ENCODE measurements at places on chromosomes 16 and 17.

- DNase-seq, result no peak
- H3K4me3 ChIP-seq, result no peak overlapping the region
- H3K27ac ChIP-seq, result no peak overlapping the region
Measured at GRCh38 chr17:42201458-42201772, 7.1 kb upstream of the GHDC start.

DNA sequence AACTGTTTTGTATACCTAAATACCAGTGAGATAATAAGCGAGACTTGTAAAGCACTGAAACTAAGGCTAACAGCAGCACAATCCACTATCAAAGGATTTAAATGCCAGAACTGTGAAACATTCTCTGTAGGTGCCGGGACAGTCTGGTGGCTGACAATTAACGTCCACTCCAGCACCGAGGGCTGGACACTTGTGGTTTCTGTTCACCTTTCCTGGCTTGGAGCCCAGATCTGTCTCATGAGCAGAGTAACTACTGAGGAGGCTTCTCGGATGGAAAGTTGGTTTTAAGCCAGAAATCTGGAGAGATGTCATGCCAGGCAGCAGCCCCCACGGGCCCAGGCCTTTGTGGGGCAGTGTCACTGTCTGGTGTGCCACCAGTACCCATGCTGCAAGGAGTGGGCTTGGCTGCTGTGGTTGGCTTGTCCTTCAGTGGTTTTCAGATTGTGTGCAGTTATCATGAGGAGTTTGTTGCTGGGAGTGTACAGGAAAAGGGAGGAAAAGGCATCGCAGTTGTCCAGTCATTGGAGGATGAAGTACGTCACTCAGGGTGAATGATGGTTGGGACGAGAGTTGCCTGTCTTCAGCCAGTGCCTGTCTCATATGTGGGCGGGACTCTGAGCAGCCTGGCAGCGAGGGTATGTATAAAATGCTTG, 35.5 kb downstream of the UBN1 start:
- no peaks in the 10 kb centered on the region for H3K4me1 ChIP-seq
- H3K36me3 ChIP-seq, result peaks cover 54% of the 10 kb centered on the region
- no peak overlapping the region for H3K4me3 ChIP-seq
- no peaks in the 10 kb centered on the region for H3K27me3 ChIP-seq
- DNase-seq, result no peak
- H3K27ac ChIP-seq, result no peak overlapping the region

DNA sequence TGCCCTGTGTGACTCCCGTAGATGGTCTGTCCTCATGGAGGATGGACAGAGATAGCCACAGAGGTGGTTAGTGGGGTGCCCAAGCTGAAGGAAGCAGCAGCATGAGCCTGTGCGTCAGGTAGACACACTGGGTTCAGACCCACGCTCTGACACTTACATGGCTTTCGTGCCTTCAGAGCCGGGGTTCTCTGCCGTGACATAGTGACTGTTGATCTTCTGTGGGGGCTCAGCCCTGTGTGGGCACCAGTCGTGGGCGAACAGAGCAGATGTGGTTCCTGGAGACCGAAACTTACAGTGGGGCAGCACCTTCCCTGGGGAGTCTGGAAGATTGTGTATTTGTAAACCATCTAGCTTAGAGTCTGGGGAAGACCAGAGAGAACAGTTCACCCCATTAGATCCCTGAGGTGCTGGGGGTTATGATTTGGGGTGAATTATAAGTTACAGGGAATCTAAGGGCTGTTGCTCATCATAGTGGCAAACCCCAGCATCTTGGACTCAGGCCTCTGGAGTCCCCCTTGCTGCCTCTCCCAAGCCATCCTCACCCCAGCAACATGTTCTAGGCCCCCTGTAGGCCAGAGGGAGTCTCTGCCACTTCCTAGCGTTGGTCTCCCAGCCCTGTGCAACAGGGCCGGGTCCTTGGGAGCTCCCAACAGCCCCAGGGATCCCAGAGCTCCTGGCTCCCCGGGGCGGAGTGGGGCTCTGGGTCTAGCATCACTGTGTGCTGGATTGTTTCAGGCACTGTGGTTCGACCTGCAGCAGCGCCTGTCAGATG, 28.6 kb downstream of the NECAB2 start:
- no peaks in the 10 kb centered on the region for H3K27me3 ChIP-seq
- no peaks in the 10 kb centered on the region for H3K36me3 ChIP-seq
- DNase-seq, result no peak
- no peaks in the 10 kb centered on the region for H3K4me1 ChIP-seq
- H3K4me3 ChIP-seq, result no peak overlapping the region

- peaks cover 78% of the 10 kb centered on the region for H3K4me1 ChIP-seq
- no peaks in the 10 kb centered on the region for H3K27me3 ChIP-seq
Measured at GRCh38 chr16:27317320-27317719, 3.5 kb downstream of the IL4R start.

- DNase-seq, result no peak
- no peaks in the 10 kb centered on the region for H3K4me1 ChIP-seq
- H3K27ac ChIP-seq, result no peak overlapping the region
- no peak overlapping the region for H3K4me3 ChIP-seq
- H3K27me3 ChIP-seq, result no peaks in the 10 kb centered on the region
- no peaks in the 10 kb centered on the region for H3K36me3 ChIP-seq
Measured at GRCh38 chr17:41012326-41013120, 3.6 kb upstream of the KRTAP3-1 start.

GRCh38 chr16:47970291-47970931, 185.4 kb downstream of the ABCC12 start:
- H3K4me3 ChIP-seq, result no peak overlapping the region
- no peak for DNase-seq
- no peaks in the 10 kb centered on the region for H3K36me3 ChIP-seq
- H3K27me3 ChIP-seq, result no peaks in the 10 kb centered on the region
- H3K4me1 ChIP-seq, result no peaks in the 10 kb centered on the region
- H3K27ac ChIP-seq, result no peak overlapping the region

DNA sequence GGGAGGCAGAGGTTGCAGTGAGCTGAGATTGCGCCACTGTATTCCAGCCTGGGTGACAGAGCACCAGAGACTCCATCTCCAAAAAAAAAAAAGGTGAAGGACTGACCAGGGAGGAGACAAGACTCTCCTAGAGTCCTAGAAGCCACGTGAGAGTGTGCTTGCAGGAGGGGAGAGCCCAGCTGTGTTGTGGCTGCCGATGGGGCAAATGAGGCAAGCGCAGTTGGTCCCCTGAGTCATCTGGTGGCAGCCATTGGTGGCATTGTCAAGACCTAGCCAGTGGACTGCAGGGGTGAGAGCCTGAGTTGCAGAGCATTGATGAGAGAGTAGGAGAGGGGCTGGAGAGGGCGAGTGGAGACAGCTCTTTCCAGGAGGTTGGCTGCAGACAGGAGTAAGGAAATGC, 278.0 kb downstream of the SNX29 start:
- no peaks in the 10 kb centered on the region for H3K4me1 ChIP-seq
- H3K4me3 ChIP-seq, result no peak overlapping the region
- H3K27ac ChIP-seq, result no peak overlapping the region

GRCh38 chr17:33628500-33629346, 335.6 kb upstream of the ASIC2 start:
- H3K27ac ChIP-seq, result no peak overlapping the region
- H3K36me3 ChIP-seq, result no peaks in the 10 kb centered on the region
- no peaks in the 10 kb centered on the region for H3K4me1 ChIP-seq
- no peaks in the 10 kb centered on the region for H3K27me3 ChIP-seq
- DNase-seq, result no peak
- no peak overlapping the region for H3K4me3 ChIP-seq

DNA sequence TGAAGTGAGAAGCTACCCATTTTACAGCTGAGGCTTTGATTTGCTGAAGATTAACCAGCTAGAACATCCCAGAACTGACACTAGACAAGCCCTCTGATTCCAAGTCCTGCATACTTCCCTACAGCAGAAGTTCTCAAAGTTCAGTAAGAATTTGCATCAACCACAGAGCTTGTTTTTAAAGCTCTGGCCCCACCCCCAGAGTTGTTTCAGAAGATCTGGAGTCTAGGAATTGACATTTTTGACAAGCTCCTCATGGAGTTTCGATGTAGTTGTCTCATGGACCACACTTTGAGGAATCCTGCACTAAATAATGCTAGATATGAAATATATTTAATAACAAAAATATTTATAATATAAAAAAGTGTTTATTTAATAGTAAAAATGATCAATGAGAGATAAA, 120.3 kb upstream of the ADAMTS18 start:
- no peak overlapping the region for H3K27ac ChIP-seq
- no peaks in the 10 kb centered on the region for H3K4me1 ChIP-seq
- peaks cover 3% of the 10 kb centered on the region for H3K27me3 ChIP-seq

GRCh38 chr17:76872221-76872873, 4.1 kb downstream of the MGAT5B start:
- H3K4me3 ChIP-seq, result no peak overlapping the region
- no peak for DNase-seq
- H3K27me3 ChIP-seq, result peaks cover 5% of the 10 kb centered on the region
- no peak overlapping the region for H3K27ac ChIP-seq
- peaks cover 11% of the 10 kb centered on the region for H3K4me1 ChIP-seq

DNA sequence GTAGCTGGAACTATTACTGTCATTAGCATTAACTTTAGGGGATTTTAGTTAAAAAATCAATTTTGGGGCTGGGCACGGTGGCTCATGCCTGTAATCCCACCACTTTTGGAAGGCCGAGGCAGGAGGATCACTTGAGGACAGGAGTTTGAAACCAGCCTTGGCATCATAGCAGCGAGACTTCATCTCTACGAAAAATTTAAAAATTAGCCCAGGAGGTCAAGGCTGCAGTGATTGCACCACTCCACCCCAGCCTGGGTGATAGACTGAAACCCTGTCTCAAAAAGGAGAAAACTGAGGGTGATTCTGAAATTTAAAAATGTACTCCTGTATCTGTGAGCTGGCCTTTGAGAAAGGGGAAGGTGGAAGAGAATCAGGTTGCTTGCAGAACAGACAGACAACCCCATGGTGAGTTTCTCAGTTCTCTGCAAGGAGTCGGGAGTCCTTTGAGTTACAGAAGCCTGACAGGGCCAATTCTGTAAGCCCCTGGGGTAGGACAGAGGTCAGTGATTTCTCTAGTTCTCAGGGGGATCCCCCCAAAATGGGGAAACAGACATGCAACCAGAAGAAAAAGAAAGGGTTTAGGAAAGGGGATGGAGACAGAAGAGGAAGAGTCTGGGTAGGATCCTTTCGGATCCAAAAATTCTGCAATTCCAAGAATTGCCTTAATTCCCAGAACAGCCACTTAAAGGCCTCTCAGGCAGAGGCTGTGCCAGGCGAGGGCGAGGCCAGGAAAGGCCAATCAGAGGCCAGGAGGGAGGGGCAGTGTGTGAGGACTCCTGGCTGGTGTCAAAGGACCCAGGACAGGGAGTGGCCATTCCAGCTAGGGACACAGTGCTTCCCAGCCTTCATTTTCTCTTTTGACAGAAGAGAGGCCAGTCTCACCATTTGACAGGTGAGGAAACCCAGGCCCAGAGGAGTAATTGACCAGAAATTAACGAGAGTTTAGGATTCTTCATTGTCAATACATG, 6.7 kb downstream of the NUPR1 start:
- H3K36me3 ChIP-seq, result no peaks in the 10 kb centered on the region
- peaks cover 38% of the 10 kb centered on the region for H3K4me1 ChIP-seq
- no peaks in the 10 kb centered on the region for H3K27me3 ChIP-seq

DNA sequence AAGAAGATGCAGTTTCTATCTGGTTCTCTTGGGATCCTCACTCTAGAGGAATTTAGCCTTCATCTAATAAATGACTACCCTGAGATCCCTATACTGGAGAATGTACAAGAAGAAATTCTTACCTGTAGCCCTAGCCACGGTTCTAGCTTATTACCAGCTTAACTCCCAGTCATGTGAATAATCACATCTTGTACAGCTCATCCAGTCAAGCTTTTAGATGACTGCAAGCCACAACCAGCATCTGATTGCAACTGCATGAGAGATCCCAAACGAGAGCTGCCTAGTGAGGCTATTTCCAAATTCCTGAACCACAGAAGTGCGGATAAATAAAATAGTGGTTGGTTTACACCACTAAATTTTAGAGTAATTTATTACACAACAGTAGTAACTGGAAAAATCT, 196.0 kb upstream of the CPHXL start:
- H3K27ac ChIP-seq, result no peak overlapping the region
- no peak for DNase-seq
- H3K36me3 ChIP-seq, result no peaks in the 10 kb centered on the region
- no peaks in the 10 kb centered on the region for H3K4me1 ChIP-seq
